Lung microvascular endothelial cell (primary cell): ENCODE measurements at places on chromosomes 5 and 9. TPM values are rescaled to one million over a fixed set of nuclear protein-coding genes. Genes with fewer than 3 reads are reported as not detected.

The KIF4B gene
- total RNA-seq = 0.40 and 0.44 TPM in 2 replicates

The PTPN3 gene
- 0.65 and 2.6 TPM in 2 replicates for total RNA-seq

The UNC5A gene
- 0.22 and 0.40 TPM in 2 replicates for total RNA-seq

The HAVCR2 gene
- under 0.01 TPM in 1 of 2 replicates, not detected in the other for total RNA-seq

The SLC6A18 gene
- total RNA-seq = not detected in 2 replicates

DNA sequence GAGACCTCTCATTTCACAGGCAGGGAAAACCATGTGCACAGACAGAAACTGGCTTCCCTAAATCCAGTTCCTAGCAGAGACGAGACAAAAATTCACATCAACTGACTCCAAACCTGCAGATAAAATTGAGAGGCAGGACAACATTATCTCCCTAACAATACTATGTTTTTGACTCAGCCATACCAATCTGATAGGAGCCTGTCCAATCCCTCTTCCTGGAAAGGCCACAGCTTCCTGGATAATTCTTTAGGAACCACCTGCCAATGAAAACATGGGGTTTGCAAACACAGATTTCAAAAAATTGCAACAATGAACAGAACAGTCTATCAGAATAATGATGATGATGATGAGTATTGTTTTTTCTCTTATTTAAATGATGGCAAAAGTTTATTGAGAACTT lies 22.4 kb downstream of the SH3TC2 start:
- peak; percentile 96 for DNase-seq

DNA sequence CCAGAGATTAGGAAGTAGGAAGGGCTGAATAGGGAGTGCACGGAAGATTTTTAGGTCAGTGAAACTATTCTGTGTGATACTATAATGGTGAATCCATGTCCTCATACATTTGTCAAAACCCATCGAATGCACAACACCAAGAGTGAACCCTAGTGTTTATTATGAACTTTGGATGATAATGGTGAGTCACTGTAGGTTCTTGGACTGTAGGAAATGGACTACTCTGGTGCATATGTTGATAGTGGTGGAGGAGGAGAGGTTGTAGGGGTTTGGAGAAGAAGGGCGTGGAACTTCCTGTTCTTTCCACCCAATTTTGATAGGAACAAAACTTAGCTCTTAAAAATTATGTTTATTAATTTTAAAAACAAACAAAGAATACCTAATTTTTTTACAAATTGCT lies 14.3 kb downstream of the CTSL start:
- DNase-seq = no peak

DNA sequence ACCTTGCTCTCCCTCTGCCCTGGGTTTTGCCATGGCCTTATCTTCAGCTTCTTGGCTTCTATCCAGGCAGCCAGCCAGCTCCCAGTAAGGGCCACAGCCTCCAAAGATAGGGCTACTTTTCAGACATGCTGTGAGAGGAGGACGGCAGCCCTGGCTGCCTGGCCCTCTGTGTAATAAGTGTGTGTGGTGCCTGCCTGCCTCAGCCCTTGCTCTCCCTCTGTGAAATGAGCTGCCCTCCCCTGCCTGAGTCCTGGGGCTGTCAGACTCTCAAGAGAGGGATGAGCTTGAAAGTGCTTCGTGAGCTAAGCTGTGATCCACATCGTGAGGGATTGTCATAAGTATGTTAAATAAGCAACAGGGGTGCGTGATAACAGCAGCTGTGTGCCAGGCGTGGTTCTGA lies 8.1 kb downstream of the NDST1 start:
- peak; percentile 37 for DNase-seq

- no peak for DNase-seq
These were observed 267.1 kb downstream of the GADD45G start for GRCh38 chr9:89871871-89872331.

- DNase-seq = peak; percentile 3
These were observed 194.8 kb upstream of the SLC30A5 start for GRCh38 chr5:68898951-68899471.

DNA sequence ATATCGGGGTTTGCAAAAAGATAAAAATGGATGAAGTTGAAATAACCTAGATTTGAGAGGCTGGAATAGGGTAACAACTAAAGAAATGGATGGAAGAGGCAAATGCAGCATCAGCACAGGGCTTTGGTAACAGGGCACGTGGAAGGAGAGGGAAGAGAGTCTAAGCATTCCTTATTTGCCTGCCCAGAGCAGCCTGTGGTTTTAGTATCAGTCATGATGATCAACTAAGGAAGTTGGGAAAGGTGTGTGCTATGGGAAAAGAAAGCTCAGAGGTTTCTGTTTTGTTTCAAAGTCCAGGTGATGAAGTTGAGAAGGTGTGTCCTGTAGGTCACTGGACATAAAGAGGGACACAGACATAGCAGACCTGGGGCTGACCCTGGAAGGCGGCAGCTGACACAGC lies 28.8 kb downstream of the GAS1 start:
- DNase-seq = no peak

GRCh38 chr9:133999851-134000265 lies 7.7 kb upstream of the VAV2 start:
- DNase-seq = no peak

DNA sequence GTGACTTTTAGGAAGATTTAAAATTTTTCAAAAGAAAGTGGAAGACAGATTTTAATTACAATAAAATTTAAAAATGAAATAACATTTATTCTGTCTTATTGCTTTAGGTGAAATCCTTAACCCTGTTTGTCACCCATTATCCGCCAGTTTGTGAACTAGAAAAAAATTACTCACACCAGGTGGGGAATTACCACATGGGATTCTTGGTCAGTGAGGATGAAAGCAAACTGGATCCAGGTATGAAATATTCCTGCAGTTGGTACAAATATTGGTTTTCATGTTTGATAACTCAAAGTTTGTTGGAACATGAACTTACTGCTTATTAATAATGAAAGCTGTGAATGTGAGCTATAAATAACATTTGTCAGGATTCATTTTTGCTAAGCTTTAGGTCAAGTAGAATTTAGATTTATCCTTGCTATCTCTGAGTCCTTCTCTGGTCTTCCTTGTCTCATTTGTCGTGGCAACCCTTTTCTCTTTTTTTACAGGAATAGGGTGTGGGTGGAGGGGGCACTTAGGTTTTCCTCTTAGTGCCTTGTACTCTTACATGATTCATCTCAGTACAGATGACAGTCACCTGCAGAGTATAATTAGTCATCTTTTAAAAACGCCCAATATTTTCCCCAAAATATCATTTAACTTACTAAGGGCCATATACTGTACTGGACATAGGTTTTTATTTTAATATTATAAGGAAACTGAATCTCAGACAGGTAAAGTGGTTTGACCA lies 95.3 kb upstream of the RASGRF2 start:
- no peak for DNase-seq

- DNase-seq = no peak
These were observed 6.5 kb downstream of the NTMT1 start for GRCh38 chr9:129632460-129632859.
